Stimulated activated CD4-positive, alpha-beta T cell treated with anti-CD3 and anti-CD28 coated beads, Interleukin-4, amount 100 ng/mL, for 4 hours (primary cell): ENCODE measurements at places on chromosomes 13 and 19.

GRCh38 chr13:48436661-48437288 is 23.9 kb upstream of the LPAR6 start:
- no peak for DNase-seq

GRCh38 chr19:55487924-55488687 is at the start of gene SSC5D:
Gene SSC5D, plus strand, starts transcription at chr19:55488436. Its CDS starts 154 bp downstream, at chr19:55488590.
- DNase-seq: no peak

- DNase-seq: no peak
Measured at GRCh38 chr13:80379245-80379644, 38.3 kb upstream of the SPRY2 start.

DNA sequence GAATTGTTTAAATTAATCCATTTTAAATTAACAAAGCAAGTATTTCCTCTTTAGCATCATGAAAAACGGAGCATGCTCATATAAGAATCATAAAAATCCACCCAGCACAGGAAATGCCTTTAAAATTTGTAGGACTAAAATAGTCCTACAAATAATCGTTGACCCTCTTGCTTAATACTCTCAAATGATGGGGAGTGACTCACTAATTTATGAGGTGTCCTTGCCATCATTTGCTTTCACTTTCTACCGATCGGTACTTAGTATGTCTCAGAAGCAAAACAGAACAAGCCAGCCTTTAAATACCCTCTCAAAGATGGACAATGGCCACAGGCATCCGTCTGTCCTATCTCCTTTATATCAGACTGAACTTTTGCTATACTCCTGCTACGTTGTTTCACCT is 97.2 kb downstream of the SUCLA2 start:
- no peak for DNase-seq

DNA sequence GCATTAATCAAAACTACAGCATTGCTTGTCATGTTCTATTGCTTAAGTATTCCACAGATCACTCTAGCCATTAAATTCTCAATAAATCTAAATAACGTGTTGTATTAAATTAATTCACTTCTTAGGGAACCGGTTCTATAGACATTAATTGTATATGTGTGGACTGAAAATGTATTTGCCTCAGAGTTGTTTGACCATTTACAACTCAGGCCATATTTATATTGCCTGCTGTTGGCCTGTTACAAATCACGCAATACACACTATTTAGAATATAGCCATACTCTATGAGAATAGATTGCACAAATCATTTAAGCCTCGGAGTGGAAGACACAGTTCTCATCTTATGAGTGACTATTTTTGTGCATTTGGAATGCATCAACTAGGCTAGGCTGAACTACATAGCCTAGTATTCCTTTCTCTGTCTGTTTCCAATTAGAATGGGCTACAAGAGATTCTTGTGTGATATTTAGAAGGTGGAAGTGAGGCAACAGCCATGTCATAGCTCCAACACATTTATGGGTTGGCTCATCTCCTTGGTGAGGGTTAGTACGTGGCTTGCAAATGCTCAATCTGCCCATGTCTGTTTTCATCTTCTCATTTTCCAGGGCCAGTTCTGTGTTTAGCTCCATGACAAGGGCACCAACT is 1116.1 kb downstream of the PCDH9 start:
- DNase-seq: no peak

- no peak for DNase-seq
Measured at GRCh38 chr13:28527629-28528028, 32.7 kb upstream of the FLT1 start.

DNA sequence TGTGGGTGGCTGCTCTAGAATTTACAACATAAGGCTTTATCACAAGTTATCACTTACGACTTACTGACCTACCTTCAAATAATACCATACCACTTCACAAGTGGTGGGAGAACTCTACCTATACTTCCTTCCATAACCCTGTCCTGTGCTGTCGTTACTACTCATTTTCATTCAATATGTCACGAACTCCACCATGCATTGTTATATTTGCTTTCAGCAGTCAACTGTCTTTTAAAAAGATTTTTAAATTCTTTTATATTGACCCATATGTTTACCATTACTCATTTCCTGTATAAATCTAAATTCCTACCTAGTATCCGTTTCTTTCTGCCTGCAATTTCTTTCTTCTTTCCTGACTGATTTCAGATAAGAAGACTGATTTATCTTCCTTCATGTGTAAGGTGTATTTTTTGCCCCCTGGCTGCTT is 200.0 kb downstream of the KLF12 start:
- no peak for DNase-seq

- DNase-seq: no peak
Measured at GRCh38 chr13:42350141-42350540, 78.2 kb downstream of the AKAP11 start.

- no peak for DNase-seq
Measured at GRCh38 chr13:21445759-21446158, 13.3 kb downstream of the ZDHHC20 start.

DNA sequence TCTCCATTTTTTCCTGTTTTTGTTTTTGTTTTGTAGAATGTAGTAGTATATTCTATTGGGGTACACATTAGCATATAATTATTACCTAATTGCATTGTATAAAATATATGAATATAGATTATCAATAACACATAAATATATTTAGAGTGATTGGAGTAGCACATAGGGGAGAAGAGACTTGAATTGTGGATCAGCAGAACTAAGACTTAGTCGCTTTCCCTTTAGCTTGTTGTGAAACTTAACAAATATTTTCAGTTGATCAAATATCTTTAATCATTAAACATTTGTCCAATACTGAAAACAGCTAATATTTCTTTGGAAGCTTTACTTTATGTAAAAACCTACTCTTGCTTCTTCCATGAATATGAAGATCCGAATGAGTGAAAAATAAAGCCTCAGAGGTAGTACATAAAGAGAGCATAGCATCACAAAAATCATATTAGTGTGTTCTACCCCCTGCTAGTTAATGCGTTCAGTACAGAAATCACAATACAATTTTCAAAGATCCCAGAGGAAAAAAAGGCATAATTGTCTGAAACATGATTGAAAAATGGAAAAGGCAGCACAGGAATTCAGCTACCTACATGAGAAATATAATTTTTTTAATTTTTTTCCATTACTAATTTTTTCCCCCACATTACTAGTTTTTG is 1348.0 kb upstream of the PRR20A start:
- DNase-seq: no peak

GRCh38 chr19:14023404-14024235 is 4.3 kb upstream of the RLN3 start:
- DNase-seq: no peak

DNA sequence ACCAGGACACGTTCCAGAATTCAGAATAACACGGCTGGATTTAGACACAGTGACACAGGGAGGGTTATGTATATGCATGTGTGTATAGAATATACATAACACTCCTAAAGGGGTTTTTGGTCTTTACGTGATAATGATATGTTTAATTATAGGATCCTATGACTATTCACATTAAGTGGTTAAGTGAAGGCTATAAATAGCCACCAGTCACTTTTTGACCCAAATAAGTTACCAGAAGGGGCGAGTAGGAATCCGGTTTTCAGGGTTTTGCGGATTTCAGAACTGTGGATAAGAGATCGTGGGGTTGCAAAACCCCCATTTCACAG is 6.9 kb downstream of the ANGPTL6 start:
- no peak for DNase-seq

GRCh38 chr13:114145256-114145655 is 12.8 kb upstream of the RASA3 start:
- no peak for DNase-seq

DNA sequence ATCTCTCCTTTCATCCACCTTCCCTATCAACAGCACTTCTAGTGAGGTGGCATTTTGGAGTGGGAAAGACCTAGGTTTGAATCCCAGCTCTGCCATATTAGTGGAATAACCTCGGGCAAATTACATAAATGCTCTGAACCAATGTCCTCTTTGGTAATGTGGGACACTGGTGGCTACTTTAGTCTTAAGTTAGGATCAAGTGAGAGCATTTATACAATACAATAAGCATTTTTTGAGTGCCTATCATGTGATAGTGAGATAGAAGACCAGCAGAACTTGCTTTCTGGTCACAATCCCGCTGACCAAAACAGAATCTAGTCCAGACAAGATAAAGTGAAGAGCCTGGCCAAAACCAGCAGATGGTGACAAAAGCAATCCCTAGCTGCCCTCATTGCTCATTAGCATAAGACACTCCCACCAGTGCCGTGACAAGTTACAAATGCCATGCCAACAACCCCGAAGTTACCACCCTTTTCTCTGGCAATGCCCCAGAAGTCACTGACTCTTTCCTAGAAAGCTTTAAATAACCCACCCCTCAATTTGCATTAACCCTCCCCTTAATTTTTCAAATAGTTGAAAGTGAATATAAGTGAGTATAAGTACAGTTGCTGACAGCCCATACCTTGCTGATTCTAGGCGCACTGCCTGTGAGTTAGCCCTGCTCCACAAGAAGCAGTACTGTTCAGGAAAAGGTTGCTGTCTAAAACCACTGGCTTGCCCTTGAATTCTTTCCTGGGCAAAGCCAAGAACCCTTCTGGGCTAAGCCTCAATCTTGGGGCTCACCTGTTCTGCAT is 28.9 kb upstream of the KPNA3 start:
- no peak for DNase-seq

GRCh38 chr19:13117176-13117771 is 734 bp upstream of the TRMT1 start:
- DNase-seq: no peak

- DNase-seq: no peak
Measured at GRCh38 chr19:31976775-31977536, 368.5 kb upstream of the ZNF507 start.

DNA sequence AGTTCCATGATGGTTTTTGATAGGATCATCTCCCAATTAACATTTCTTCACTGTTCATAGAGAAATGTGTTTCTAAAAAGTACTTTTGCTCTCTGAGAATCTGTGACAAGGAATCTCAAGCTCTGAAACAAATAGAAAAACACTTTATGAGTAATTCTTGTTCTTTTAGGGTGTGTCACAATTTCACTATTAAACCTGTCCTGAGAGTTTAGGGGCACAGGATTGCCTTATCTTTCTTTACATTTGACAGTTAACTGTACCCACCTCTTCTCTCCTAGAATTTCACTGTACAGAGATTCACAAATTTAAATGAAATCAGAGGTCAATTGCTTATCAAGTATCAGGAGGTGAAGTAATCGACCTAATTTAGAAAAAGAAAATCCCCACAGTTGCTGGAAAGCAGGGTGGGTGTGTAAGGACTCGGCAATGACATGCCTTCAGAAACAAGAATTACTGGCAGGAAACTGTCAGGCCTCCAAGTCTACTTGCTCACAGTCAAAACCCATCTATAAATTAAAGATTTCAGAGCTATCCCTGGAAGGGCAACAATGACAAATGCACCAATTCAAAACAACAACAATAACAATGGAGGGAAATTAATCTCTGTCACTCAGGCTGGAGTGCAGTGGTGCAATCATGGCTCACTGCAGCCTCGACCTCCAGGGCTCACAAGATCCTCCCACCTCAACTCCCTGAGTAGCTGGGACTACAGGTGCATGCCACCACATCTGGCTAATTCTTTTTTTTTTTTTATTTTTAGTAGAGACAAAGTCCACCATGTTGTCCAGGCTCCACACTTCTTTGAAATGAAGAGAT is 250.2 kb downstream of the ABCC4 start:
- no peak for DNase-seq

- no peak for DNase-seq
Measured at GRCh38 chr19:3323026-3323425, 43.4 kb upstream of the NFIC start.

- DNase-seq: no peak
Measured at GRCh38 chr19:19050731-19051130, 13.1 kb upstream of the SLC25A42 start.

DNA sequence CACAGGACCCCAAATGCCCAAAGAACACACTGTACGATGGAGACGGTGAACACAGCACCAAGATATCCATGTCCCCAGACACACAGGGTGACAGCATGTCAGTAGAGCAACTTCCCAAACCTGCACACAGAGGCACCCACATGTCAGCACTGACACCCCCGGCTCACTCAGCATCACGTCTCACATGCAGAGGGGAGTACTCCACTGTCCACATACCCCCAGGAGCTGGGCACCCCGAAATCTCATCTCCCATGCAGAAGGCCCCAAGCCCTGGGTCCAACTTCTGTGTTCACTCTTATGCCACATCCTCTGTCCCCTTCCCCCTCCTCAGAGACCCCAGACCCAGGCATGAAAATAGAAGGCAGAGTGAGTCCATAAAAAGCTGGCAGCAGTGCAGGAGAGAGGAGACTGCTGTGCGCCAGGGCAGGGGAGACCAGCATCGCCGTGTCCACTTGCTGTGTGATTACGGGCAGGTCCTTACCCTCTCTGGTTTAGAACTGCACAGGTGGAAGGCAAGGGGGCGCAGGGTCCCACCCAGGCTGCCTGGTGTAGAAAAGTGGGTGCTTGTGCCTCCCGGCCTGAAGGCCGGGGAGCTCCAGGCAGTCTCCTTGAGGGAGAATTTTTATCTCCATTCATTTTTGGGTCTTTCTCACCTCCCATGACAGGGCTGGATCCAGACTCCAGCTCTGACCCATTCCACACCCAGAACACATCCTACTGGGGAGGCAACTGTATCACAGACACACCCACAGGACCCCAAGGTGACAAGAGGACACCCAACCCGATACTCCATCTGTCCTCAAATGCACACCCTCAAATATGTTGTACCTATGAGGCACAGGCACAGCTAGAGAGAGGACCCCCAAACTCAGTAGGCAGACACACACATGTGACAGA is 17.0 kb downstream of the ERFL start:
- no peak for DNase-seq

DNA sequence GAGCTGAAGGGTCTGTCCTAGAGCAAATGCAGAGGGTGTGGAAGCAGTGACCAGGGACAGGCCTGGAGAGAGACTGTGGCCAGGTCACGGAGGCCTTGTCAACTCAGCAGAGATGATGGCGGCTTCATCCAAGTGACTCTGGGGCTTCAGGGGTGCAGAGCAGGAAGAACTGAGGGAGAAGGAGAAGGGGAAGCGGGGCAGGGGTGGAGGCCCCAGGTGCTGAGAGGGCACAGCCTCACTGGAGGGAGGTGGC is 299.1 kb downstream of the ZNF536 start:
- no peak for DNase-seq

DNA sequence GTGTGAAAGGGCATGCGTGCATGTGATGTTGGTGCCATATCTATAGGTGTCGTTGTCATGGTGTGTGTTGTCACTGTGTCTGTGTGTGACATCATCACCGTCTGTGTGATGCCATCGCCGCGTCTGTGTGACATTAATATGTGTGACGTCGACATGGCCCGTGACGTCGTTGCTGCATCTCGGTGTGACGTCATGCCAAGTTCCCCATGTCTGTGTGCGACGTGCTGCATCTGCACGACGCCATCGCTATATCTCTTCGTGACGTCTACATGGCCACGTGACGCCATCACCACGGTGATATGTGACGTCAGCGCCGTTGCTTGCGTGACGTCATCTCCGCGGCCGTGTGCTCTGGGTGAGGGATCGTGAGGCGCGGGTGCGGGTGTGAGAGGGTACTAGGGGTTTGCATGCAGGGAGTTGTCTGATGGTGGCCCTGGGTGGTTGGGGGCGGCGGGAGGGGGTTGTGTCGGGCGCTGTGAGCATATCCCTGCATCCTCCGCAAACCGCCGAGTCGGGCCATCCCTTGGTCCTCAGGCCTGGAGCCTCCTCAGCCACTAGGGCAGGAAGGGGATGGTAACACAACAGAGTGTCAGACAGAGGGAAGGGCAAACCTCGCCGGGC is 14.6 kb downstream of the GTPBP3 start:
- no peak for DNase-seq
